Erythroblast (primary cell): ENCODE measurements at places on chromosomes 7 and 10.

- no peak for DNase-seq
Observed at GRCh38 chr7:45691155-45691656, 117.0 kb downstream of the ADCY1 start.

DNA sequence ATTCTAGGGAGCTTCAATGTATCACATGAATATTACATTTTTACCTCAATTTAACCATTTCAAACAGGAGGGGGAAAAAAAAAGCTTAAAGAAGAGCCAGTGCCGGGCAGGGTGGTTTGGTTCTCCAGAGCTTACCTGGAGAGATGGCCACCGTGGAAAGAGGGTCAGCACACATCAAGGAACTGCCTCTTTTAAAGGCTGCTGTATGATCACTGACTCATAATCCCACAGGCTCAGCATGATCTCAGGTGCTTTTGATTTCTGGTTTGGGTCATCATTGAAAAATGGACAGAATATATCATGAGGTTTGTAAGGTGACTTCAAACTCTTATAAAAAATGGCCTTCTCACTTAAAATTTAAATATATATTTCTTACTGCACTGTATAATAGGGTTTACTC is 67.5 kb upstream of the MDFIC start:
- no peak for DNase-seq

DNA sequence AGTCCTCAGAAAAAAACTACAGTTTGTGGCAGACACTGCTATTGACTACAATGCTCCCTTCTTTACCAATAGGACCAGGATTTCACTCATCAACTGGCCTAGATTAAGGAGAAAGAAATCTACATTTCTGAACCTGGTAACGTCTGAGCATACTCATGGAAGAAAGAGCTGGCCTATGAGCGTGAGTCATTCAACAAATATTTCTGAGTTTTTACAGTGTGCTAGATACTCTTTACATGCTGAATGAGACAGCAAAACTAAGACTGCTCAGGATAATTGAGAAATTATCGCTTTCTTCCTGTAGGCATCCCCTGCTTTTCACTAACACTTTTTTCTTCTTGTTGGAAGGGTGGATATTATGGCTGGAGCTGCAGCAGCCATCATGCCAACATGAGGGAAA is 609.7 kb downstream of the TNS3 start:
- DNase-seq, result no peak

GRCh38 chr10:57898231-57898630 is 369.5 kb downstream of the IPMK start:
- DNase-seq, result no peak

DNA sequence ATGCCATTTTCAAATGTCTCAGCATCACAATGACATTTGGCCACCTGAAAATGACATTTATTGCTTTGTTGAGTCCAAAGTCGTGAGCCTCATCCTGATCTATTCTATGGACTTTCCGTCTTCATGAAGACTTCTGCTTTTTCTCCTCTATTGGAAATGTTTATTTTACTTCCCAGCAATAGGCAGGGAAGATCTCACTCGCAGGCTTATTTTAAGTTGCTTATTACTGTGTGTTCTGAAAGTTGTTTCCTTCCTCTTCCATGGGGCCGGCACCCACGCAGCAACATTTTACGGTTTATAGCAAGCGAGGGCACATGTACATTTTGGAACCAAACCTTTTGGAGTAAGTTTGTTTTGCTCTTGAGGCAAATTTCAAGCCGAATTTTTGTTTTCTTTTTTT is 221.0 kb upstream of the KLF6 start:
- DNase-seq, result no peak

GRCh38 chr7:127266047-127266446 is 13.3 kb upstream of the GRM8 start:
- no peak for DNase-seq

DNA sequence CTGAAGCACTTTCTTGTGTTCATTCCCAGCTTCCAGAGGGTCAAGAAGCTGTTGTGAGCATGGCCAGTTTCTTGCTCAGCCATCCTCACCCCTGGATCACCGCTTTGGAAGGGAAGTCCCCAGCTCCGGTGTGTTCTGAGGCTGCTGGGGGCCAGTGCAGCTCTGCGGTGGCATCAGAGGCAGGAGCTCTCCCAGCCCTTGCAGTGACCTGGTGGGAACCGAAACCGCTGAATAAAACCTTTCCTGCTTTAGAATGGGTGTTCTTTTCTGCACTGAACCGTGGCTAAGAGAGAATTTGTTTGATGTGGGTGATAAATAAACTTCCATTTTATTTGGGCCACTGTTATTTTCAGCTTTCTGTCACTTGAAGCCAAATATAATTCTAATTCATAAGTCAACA is 450.9 kb upstream of the VSTM2A start:
- DNase-seq, result no peak

- no peak for DNase-seq
Observed at GRCh38 chr7:45073786-45074527, 14.8 kb downstream of the NACAD start.

- no peak for DNase-seq
Observed at GRCh38 chr7:20305726-20306125, 25.0 kb upstream of the ITGB8 start.

DNA sequence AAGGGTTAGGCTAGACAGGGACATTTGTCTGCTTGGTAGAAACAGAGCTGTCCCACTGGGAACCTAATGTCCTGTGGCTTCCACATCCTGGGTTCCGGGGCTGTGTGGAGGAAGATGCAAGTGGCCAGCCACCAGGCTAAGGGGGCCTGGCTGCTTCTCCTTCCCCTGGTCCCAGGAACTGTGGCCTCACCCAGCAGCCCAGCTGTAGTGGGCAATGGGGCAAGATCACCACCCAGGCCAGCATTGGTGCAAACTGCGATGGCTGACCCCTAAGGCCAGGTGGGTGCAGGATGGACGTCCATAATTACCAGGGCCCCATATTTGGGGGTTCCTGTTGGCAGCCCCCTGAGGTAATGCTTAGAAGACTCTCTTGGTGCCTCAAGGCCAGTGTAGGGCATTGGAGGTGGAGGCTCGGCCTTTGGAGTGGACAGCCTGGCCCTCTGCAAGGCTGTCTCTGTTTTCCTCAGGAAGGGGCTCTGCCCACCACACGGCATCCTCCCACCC is 226.7 kb downstream of the TCF7L2 start:
- no peak for DNase-seq

DNA sequence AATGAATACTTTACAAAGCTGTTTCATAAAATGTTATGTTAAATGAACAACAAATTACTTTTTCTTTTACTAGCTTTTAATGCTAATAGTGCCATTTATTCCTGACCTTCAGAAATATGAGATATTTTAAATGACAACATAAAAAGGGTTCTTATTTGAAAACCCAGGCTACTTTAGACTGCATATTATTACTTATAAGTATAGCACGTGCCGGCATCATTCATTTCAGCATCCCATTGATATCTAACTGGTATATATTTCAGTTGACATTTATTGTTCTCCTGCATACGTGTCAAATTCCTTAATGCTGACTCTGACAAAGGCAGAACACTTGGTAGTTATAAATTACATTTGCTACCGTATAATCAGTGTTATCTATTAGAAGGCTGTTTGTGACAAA is 35.3 kb downstream of the PNLIPRP2 start:
- DNase-seq, result no peak

- no peak for DNase-seq
Observed at GRCh38 chr7:135924302-135924701, 52.9 kb downstream of the MTPN start.

DNA sequence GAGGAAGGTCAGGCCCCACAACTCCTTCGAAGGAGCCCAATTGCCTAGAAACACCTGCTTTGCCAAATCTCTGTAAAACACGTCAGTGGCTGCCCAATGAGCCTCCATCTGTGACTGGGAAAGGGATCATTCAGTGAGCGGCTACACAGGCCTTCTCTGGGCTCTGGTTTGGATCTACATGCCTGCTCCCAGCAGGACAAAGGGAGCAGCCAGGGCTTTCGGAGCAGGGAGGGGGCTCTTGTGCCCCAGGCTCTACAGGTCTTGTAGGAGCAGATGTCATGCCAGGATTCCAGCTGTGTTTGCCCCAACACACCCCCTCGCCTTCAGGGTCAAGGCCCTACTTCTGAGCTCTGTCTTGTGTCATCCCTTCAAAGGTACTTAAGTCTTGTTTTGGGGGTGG is 73.5 kb downstream of the CLEC2L start:
- DNase-seq, result no peak

DNA sequence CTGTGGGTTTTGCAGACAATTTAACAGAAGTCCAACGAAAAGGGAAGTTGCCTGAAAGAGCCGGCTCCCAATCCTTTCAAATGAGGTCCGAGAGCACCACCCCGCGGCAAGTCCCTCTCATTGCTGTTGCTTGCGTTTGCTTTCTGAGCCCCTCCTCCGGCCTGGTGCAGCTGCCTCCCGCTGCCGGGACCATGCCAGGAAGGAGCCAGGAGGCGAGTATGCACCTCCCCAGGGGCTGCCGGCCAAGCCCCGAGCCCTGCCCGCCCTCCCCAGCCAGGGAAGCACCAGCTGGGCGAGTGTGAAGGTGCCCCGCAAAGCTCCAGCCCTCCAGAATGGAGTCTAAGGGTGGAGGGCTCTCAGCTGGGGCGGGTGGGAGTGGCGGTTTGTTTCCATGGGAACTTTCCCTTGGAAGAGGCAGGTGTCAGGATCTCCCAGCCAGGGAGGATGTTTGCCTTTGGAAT is 25.8 kb upstream of the PPP2R2D start:
- peak; percentile 72 for DNase-seq

DNA sequence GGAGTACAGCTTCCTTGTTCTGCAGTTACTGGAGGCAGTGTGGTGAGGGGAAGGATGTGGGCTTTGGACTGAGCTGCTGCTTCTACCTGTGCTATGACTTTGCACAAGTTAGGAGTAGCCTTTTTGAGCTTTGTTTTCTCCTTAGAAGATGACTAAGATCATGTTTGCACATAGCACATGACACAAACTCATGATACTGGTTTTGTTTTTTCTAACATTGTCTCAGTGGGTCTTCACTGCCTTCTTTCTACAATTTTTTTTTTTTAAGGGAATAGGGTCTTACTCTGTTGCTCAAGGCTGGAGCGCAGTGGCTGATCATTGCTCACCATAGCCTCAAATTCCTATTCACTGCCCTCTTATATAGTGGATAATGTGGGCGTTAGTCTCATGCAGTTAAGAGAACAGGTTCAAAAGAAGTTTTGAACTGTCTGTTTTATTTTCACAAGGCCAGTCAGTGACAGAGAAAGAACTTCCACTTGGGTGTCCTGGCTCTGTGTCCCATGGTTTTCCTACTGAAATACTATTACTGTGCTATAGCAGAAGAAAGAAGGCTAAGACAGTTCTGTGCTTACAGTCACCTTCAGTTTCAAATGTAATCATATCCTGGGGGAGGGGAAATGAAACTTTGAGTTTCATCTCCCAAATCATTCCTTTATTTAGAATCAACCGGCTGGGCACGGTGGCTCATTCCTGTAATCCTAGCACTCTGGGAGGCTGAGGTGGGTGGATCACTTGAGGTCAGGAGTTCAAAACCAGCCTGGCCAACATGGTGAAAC is 72.0 kb downstream of the KAT6B start:
- no peak for DNase-seq

- DNase-seq, result no peak
Observed at GRCh38 chr7:47690902-47691558, 109.1 kb upstream of the TNS3 start.

DNA sequence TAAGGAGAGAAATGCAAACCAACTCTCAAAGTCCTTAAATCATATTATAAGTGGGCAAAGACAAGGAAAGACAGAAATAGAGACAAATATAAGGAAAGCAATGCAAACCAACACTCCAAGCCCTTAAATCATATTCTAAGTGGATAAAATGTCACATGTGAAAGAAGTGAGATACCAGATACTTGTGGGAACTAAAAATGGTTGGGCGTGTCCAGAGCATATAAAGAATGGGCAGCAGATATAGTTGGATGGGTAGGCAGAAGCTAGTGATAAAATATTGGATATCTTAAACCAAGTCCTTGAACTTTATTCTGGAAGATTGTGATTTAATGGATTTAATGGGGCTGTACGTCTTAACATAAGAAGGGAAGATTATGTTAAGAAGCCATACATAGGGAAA is 1065.2 kb upstream of the C7orf33 start:
- no peak for DNase-seq

GRCh38 chr10:3465406-3465891 is 292.9 kb upstream of the PITRM1 start:
- no peak for DNase-seq

DNA sequence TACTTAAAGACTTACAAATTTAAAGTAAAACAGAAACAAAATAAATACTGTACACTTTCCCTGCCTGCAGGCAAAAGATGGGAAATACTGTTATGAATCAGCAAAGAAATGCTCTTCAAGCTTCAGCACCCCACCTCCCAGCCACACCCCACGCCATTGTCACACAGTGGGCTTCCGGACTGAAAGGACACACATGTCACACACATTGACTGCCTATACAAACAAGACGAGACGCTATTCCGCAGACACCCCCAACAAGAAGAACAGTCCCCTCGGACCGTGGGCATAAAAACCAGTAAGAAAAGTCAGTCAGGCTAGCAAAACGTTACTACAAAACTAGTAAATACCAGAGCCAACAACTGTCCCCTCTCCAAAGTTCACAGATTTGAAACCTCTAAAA is 22.2 kb upstream of the PARP12 start:
- peak; percentile 8 for DNase-seq

DNA sequence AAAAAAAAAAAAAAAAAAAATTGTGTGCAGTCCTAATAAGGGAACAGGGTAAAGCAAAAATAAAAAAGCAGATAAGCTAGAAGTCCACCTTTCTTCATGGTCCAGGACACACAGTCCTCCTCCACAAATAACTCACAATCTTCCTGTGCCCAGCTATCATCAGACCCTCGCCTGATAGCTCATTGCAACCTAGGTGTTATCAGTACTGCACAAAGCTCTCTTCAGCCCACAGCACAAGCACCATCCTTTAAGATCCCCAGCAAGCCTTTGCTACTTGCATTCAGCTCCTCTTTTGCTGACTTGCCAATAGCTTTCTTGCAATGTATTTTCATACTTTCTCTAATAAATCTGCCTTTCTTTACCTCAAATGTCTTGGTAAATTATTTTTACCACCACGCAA is 5.0 kb downstream of the NDUFA5 start:
- DNase-seq, result peak; percentile 79

DNA sequence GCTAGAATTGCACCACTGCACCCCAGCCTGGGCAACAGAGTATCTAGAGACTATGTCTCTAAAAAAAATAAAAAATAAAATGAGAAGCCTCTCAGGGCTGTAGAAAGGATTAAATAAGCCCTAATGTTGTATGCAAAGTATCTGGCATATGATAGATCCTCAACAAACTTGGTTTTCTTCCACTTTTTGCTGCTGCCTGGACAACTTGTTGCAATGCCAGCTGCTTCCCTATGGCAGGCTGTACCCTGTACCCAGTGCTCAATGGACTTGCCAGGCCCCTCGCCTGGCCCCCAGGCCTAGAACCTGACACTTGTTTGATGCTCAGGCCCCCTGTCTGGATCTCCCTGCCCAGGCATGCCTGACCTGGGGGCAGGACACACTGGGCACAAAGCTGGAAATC is 28.5 kb upstream of the CDH23 start:
- DNase-seq, result no peak
